ENCODE measurements at places on chromosomes 12 and 14. TPM values are rescaled to one million over a fixed set of nuclear protein-coding genes. Genes with fewer than 3 reads are reported as not detected.

GRCh38 chr12:51823875-51824565 lies 24.5 kb downstream of the FIGNL2 start:
- H3K4me1 ChIP-seq, result peaks cover 28% of the 10 kb centered on the region
- H3K36me3 ChIP-seq, result no peaks in the 10 kb centered on the region
- H3K27ac ChIP-seq, result no peak overlapping the region
- no peaks in the 10 kb centered on the region for H3K27me3 ChIP-seq
- no peak overlapping the region for H3K4me3 ChIP-seq
- peak; percentile 50 for DNase-seq

DNA sequence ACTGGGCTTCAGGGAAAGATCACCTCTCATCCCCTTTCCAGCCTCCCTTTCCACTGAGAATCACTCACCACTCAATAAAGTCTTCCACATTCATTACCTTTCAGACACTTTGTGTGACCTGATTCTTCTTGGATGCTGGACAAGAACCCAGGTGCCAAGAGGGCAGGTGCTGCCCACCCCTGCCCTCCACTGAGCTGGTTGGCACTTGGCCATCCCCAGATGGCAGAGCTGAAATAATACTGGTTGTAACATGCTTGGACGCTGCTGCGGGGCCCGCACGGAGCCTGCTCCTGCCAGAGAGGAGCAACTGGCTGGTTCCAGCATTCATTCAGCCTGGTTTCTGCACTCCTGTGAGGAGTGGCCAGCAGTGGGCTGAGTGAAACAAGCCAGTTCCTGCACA lies 386.7 kb upstream of the CCDC196 start:
- H3K27me3 ChIP-seq, result no peaks in the 10 kb centered on the region
- H3K4me1 ChIP-seq, result no peaks in the 10 kb centered on the region
- DNase-seq, result no peak
- no peak overlapping the region for H3K4me3 ChIP-seq
- H3K36me3 ChIP-seq, result no peaks in the 10 kb centered on the region
- no peak overlapping the region for H3K27ac ChIP-seq

The CIT gene
- total RNA-seq, result 78.6 TPM

DNA sequence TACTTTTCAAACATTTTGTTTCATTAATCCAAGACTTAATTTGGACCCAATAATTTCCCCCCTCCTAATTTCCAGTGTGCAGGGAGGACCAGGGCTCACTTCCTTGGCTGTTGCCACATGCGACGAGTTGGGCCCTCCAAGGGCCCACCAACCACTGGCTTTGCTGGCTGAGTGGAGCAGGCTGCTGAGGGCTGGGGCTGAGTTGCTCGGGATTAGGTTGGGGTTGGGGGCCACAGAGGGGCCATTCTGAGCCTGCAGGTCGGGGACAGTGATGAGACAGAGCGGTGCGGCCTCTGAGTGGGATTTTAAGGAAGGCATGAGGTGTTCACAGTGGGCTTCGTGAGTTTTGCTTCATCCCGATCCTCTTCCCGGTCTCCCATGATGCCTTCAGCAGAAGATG lies 6.1 kb upstream of the TRAF3 start:
- DNase-seq, result no peak
- no peaks in the 10 kb centered on the region for H3K27me3 ChIP-seq
- no peaks in the 10 kb centered on the region for H3K36me3 ChIP-seq

The KRT72 gene
- total RNA-seq, result 2.3 TPM

- DNase-seq, result peak; percentile 13
- H3K4me1 ChIP-seq, result peaks cover 18% of the 10 kb centered on the region
- no peaks in the 10 kb centered on the region for H3K27me3 ChIP-seq
- H3K36me3 ChIP-seq, result no peaks in the 10 kb centered on the region
- H3K4me3 ChIP-seq, result no peak overlapping the region
Observed at GRCh38 chr14:92459030-92459949, 54.3 kb upstream of the RIN3 start.

DNA sequence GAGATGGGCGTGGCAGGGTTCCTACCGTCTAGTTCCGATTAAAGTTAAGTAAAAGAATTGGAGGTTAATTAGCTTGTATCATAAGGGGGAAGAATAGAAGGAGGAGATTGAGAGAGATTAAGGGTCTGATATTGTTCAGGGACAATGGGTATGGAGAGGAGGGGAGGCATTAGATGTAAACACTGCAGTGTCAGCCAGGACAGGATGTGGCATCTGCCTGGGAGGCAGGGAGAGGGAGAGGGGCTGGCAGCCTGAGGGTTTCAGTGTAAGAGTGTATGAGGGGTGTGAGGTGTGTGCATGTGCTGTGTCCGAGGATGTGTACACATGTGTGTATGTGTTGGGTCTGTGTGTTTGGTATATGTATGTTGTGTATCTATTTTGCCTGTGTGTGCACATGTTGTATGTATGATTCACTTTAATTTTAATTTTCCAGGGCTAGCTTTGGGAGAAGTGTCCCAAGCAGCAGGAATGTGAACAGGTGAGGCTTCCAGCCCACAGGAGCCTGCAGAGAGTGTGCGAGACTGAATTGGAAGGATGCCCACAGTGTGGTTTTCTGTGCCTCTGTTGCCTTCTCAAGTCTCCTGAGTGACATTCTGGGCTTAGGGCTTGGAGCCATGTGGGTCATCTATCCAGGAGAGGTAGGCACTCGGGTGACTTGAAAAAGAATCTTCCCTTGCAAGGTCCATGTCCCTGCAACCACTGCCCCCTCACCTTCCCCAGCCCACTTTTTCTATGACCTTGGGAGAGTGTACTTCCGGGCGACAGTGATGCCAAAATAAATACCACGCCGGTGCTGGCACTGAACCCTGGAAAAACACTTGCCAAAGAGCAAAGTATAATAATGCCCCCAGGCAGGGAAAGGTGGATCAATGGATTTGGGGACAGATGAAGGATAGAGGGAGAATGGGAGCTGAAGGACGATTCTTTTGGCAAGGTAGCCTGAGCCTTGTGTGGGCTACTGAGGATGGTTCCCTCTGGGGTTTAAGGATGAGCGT lies 36.8 kb upstream of the DCD start:
- no peaks in the 10 kb centered on the region for H3K36me3 ChIP-seq
- H3K27ac ChIP-seq, result no peak overlapping the region
- DNase-seq, result no peak
- H3K27me3 ChIP-seq, result peaks cover 45% of the 10 kb centered on the region

DNA sequence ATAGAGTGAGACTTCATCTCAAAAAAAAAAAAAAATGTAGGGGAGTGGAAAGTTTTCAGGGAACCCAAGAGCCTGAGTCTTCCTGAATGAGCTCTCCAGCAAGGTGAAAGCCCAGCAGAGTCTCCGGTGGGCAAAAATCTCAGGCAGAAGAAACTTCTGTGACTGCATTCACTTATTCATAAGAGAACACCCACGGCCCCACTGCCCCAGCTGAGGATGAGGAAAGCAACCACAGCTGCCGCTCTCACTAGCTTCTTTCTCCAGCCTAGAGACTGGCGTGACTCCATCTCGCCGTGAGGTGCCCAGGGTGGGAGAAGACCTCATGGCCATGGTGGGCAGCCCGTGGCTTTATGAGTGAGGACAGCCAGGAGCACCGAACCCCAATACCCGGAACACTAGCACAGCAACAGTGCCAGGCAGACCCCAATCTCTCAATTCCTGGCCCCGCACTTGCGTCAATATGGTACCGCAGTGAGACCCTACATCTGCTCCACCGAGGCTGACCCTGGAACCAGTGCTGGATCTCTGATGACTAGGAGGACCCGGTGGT lies 29.7 kb upstream of the DYNC1H1 start:
- H3K4me1 ChIP-seq, result peaks cover 5% of the 10 kb centered on the region
- H3K27me3 ChIP-seq, result no peaks in the 10 kb centered on the region
- no peak overlapping the region for H3K27ac ChIP-seq
- H3K36me3 ChIP-seq, result no peaks in the 10 kb centered on the region
- no peak overlapping the region for H3K4me3 ChIP-seq
- DNase-seq, result no peak

The KIF5A gene
- 0.86 TPM for total RNA-seq

Measured in activated naive CD4-positive, alpha-beta T cell treated with anti-CD3 and anti-CD28 coated beads for 36 hours (primary cell).